ENCODE measurements at places on chromosomes 3 and 15.

DNA sequence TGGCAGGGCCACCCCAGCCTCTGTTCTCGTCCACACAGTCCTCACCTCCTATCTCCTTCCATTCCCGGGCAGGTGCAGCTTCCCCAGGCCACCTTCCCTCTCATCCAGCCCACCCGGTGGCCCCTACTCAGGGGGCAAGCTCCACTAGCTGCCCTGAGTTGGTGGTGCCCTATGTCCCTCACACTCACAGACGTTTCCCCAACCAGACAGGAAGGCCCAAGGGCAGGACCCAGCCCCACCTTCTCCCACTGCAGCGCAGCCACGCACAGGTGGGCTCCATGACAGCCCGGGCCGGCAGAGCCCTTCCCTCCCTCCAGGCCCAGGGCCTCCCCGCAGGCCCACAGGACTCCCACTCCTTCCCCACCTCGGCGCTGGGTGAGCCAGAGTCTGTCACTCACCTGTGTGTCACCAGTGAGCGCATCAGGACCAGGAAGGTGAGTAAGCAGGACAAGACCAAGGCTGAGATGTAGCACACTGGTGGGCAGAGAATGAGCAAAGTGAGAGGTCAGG is 11.1 kb downstream of the ISLR start:
- DNase-seq = no peak

DNA sequence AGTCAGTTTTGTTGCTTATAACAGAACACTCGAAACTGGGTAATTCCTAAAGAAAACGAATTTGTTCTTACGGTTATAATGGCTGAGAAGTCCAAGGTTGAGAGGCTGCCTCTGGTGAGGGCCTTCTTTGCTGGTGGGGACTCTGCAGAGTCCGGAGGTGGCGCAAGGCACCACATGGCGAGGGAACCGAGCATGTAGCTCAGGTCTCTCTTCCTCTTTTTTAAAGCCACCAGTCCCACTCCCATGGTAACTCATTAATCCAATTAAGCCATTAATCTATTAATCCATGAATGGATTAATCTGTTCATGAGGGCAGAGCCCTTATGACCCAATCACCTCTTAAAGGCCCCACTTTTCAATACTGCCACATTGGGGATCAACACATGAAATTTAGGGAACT is 50.0 kb downstream of the ROPN1B start:
- no peak for DNase-seq

DNA sequence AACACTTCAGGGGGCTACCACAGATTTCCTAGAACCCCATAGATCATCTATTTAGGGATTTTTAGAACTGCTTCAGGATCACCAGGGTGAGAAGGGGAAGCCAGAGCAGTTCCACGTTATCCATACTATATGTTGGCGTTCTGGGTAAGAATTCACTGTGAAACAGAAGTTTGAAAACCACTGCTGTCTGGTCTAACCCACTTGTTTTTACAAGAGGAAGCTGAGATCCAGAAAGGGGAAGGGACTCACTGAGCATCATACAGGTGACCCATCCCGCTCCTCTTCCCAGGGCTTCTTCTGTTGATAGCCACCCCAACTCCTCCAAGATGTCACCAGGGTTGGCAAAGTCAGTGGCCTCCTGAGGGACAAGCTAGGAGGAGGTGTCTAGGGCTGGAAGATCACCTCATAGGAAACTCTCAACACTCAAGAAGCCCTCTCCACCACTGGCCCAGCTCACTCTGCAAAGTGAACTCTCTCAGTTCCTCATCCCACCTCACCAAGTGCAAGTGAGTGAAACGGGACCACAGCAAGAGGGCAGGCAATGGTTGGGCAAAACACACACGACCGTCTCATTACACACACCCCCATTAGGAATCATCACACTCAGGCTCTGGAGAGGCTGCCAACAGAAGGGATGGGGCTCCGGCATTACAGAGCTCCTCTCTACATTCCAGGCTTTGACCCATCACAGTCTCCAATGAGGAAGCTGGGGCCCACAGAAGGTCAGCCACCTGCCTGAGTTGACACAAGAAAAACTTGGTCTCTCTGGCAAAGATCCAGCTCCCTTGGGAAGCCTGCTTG is 1.8 kb downstream of the DAPK2 start:
- DNase-seq = no peak

- DNase-seq = peak; percentile 30
These were observed 3.4 kb downstream of the PARP9 start for GRCh38 chr3:122560680-122561079.

- DNase-seq = no peak
These were observed 295.6 kb upstream of the RASGRP1 start for GRCh38 chr15:38860253-38860652.

- DNase-seq = no peak
These were observed 341.6 kb downstream of the ERC2 start for GRCh38 chr3:56126632-56127031.

GRCh38 chr3:185823078-185824044 is 1.5 kb downstream of the IGF2BP2 start:
- DNase-seq = peak; percentile 25

- no peak for DNase-seq
These were observed 62.2 kb downstream of the SMAD6 start for GRCh38 chr15:66764072-66764786.

DNA sequence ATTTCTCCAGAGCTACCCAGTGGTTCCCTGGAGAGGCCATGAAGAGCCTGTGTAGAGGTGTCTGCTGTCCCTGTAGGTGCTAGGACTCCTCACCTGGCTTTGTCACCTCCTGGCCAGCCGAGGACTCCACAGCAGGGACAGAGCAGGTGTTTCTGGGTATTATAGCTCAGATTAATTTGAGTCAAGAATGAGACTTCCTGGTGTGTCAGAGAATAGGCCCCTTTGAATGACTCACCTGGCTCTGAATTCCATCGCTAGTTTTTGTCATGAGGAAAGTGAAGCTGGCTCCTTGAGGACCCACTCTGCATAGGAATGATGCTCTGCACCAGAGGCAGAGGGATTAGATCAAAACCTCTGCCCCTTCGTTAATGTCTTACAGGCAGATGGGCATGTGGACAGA is 167.5 kb upstream of the TOPAZ1 start:
- DNase-seq = no peak

DNA sequence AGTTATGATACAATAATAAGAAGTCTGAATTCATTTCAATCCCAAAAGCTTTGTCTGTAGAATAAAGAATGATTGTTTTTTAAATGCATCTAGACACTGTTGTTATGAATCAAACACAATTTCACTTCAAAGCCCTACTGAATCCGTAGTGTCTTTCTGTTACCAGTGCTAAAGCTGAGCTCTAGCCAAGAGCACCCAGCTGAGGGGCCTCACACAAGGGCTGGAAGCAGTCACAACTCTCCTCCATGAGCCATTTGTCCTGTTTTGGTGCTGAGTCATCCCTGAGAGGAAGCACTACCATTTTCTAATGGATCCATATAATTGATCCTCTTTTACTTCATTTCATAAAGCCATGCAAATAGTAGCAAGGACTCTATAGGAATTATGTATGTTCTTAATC is 158.2 kb upstream of the ANKRD28 start:
- no peak for DNase-seq

DNA sequence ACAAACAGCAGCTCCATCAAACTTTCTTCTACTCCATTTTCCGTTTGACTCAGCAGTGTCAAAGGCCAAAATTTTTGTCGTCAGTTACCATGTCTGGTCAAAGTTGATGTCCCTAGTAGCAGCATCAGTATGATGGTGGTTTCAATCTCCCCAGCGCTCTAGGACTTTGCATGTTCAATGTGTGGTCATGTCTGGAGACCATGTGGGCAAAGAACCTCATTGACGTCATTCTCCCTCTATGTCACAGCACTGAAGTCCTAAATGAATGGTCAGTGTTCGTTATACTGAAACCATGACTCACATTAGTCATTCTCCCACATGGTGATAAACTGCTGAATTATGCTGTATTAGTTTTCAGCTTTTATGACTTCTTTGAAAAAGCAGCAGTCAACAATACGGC is 23.2 kb downstream of the SHC4 start:
- DNase-seq = no peak

DNA sequence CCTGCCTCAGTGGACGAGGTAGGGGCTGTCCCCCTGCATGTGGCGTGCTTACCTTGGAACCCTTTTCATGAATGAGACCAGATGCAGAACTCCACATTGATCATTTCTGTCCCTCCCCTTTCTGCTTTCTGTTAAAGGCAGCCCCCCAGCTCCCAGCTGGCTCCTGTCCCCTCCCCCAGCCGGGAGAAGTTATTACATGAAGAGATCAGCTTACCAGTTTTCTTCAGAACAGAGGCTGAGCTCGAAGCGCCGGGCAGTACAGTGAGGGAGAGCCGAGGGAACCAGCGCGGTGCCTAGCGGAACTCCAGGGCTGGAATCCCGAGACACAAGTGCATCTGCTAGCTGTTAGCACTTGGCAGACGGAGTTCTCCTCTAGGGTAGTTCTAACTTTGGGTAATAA is 263.3 kb upstream of the NR2E3 start:
- DNase-seq = no peak

- DNase-seq = no peak
These were observed 181.6 kb downstream of the EPHA6 start for GRCh38 chr3:96996009-96996408.

GRCh38 chr3:128279601-128279880 is 126.3 kb downstream of the EEFSEC start:
- no peak for DNase-seq

Data from stimulated activated CD4-positive, alpha-beta T cell treated with anti-CD3 and anti-CD28 coated beads, Interleukin-12 subunit alpha, Interleukin-12 subunit beta, amount 100 ng/mL, for 4 hours (primary cell).